ENCODE measurements at places on chromosomes 7 and 10.

DNA sequence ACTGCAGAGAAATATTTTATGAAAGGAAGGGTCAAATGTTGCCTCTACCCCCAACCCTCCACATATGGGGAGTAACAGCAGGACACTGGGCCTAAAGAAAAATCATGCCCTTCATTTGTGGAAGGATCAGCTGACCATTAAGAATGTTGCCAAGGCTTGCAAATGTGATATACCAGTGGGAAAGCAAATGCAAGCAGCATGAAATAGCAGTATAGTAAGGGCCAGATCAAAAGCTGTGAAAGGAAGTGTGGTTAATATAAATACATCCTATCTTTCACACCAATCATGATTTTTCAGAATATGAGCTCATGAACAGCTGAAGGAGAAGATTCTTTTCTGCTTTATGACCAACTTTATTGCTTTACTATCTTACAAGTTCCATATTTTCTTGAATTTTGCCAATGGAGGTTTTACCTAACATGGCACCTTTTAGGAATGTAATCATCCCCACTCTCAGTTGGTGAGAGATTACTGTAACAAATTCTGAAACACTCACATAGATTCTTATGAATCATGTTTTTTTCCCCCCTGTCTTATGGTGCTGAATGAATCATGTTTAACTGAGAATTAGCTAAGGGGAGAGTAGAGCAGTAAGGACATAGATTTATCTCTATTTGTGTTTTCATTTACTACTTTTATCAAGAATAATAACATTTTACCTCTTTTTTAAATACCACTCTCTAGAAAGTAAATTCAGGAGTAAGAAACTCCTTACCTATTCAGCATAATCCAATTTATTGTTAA, 12.1 kb upstream of the ATAD1 start:
- no peak for DNase-seq

GRCh38 chr7:15891151-15891881, 204.8 kb upstream of the MEOX2 start:
- DNase-seq = no peak

DNA sequence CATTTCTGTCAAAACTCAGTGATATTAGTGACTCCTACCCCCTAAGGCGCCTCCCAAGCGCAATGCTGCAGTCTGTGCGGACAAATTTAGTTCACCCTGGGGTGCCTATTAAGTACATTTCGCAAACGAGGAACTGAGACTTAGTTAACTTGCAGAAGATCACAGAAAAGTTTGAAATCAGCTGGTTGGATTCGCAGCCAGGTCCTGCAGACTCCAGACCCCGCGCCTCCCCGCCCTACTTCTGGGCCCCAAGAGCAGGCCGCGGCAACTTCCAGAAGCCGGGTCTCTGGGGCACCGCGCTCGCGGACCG, 588 bp downstream of the CYREN start:
- DNase-seq = no peak

DNA sequence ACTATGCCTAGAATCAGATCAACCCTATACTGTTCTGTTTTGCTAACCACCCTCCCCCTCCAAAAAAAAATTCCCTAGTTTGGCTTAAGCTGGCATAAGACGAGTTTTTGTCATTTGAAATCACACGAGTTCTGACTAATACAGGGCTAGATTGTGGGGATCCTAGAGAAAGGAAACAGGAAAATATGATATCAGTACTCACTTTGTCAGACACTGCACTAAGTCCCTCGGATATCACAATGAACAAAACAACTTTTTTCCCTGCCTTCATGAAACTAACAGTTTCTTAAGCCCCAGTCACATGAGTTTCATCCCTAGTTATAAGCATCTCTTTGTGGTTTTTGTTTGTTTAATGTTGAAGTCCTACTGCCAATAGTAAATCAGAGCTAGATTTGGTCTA, 118.5 kb downstream of the ITGB8 start:
- DNase-seq = no peak

DNA sequence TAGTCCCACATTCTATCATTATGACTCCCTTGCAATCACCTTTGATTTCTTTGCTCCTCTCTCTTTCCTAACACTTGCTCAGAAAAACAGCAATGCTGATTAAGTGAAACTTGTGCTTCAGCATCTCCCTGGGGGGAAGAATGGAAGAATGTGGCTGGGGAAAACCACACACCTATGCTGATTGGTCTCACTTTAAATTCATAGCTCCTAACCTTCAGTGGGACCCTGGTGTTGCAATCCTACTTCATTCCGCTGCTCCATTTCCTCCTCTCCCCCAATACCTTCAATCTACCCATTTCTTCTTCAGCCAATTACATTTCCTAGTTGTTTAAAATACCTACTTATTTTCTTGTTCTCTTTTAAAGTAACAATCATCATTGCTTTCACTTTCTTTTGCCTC, 1166.7 kb upstream of the C7orf33 start:
- no peak for DNase-seq

- no peak for DNase-seq
Observed at GRCh38 chr10:79387974-79388850, 40.9 kb downstream of the PPIF start.

DNA sequence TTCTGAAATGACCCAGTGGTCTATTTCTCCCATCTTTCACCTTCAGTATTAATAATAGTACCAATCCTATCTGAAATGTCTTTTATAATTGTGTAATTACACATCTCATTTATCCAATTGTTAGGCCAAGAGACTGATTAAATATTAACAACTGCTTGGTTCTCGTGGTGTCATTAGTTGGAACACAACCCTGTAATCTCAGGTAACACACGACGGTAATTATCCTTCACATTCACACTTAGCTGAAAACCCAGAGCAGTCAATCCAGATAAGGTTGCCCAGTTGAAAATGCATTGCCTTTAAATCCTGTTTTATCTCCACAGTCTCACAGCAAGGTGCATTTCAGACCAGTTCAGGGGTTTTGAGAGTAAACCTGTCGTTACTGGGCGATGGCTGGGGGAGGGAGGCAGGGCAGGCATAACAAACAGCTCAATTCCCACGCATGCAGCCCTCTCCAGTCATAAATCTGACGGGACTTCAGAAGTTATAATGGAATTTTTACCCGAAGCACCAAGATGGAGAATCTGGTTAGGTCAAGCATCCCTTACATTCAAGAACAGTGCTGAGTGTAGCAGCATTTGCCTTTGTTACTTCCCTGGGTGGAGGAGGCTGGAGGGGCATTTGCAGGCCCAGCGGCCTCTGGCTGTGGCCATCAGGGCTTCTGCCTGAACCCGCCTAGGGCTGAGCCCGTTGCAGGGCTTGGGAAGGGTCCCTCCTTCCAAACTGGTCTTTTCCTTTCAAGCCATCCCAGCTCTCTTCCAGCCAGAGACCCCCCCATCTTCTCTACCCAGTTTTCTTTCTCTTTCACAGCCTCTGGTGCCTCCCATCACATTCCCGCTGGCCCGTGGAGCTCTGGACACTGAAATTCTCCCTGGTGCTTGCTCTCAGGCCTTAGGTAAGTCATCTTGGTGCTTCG, 201.0 kb upstream of the LYZL2 start:
- DNase-seq = no peak

DNA sequence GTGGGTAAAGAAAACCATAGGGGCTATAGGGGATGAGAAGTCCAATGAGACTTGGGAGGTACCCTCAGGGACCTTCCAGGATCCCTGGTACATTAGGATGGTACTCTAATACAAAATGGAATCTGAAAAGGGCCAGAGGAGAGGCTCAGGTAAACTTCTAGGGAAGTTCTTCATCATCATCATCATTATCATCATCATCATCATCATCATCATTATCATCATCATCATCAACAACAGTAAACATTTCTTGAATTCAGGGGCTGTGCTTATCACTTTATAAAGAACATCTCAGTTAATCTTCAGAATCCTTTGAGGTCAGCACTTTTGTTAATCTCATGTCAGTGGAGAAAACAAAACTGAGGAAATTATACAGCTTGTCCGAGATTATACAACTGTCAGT, 50.1 kb downstream of the PLPP4 start:
- no peak for DNase-seq

DNA sequence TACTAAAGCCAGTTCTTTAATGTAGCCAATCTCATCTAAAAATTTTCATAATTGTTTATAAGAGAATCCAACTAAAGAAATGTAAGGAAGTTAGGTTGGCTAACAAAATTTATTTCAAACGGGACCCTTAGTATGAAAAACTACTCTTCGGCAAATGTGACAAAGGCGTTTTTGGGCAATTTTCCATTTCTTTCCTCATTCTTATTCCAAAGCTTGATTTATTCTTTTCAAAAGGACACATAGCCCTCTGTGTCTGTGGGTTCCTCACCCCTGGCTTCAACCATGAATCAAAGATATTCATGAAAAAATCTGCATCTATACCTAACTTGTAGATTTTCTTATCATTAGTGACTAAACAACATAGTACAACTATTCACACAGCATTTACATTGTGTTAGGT, 195.9 kb downstream of the ZMYND11 start:
- DNase-seq = no peak

DNA sequence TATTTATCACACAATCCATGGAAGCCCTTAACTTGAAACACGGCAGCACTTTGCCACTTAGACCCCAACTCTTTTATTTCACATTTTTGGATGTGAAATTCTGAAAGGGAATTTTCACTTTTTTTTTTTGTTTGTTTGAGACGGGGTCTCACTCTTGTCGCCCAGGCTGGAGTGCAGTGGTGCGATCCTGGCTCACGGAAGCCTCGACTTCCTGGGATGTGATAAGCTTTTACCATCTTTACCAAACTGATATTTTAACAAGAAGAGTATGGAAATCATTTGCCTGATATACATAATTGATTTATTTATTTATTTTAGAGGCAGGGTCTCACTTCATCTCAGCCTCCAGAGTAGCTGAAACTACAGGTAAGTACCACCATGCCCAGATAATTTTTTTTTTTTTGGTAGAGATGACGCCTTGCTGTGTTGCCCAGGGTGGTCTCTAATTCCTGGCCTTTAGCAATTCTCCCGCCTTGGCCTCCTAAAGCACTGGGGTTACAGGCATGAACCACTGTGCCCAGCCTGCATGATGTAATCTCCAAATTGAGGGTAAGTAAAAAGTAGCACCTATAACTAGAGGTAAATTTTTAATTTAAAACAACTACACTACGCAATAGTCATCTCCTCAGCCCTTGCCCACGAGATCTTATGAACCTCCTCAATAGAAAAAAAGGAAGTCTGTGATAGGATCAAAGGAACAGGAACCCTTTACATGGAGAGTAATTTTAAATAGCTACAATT, 180.7 kb upstream of the KLF14 start:
- DNase-seq = no peak

DNA sequence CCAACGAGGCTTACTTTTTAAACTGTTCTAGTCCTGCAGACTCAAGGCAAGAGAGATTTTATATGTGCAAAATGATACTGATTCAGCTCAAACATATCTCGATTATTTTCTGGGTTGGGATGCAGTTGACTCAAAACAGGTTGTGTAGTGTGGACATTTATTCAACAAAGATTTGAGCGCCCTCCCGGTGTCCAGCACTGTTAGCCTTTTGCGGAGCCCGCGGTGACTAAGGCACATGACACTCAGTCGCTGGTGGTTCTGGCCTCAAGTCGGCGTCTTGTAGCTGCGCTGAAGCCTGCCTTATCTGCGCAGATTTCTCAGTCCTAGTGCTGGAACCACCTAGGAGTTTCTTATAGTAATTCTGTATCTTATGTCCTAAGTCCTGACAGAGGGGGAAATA, 938 bp upstream of the CADPS2 start:
- peak; percentile 3 for DNase-seq

GRCh38 chr10:116891208-116891607, 41.9 kb downstream of the ENO4 start:
- no peak for DNase-seq

GRCh38 chr10:76667408-76668370, 969.9 kb downstream of the KCNMA1 start:
- no peak for DNase-seq

DNA sequence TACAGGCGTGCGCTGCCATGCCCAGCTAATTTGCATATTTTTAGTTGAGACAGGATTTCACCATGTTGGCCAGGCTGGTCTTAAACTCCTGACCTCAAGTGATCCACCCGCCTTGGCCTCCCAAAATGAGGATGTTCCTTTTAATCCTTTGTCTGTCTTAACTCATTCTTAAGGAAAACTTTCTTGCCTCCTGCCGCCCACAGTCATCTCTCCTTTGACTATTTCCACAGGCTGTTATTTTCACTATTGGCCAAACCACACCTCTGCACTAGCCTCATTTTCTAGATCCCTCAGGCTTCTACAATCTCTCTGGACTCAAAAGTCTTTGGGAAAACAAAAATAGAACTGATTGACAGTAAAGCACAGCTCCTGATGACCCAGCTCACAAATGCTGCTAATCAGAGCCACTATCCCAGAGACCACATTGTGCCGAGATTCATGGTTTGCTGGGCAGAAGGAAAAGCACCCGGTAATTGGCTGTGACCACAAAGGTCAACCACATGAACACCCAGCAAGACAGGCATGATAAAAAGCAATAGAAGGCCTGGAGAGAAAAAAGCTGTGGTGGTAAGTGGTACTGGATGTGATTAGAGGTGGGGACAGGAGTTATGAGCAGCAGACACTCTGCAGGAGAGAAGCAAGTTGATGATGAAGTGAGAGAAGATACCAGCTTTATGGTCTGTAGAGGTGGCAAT, 44.1 kb upstream of the ZNRF2 start:
- DNase-seq = no peak

DNA sequence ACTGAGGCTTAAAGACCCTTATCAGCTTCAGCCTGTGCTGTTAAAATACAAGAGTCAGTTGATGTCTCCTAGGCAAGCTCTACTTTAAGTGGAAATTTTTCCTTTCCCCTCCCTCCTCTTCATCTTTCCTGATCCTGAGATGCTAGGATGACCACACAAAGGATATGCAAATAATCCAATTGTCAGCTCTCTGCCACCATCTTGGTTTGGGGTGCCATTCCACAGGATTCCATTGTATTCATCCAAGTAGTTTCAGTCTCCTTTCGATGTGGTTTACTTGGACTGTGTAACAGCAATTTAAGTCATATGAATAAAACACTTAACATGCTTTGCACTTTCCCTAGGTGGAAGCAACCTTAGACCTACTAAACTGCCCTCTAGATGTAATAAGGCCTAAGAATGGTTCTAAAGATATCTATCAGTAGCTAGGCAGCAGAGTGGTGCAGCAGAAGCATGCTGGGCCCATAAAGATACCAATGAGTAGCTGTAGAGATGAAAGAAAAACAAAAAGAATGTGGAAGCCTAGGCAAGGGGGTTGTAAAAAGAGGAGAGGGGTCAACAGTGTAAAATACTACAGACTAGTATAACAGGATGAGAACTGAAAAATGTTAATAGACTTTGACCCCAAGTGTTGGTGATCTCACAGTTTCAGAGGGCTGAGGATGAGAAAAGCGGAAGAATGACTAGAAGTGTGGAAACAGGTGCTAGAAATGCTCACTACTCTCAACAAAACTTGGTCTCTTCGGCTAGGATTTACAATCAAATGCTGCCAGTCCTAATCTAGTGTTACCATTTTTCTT, 2.4 kb upstream of the CFAP69 start:
- DNase-seq = no peak

GRCh38 chr7:1511444-1512422, 7.5 kb upstream of the INTS1 start:
- no peak for DNase-seq

DNA sequence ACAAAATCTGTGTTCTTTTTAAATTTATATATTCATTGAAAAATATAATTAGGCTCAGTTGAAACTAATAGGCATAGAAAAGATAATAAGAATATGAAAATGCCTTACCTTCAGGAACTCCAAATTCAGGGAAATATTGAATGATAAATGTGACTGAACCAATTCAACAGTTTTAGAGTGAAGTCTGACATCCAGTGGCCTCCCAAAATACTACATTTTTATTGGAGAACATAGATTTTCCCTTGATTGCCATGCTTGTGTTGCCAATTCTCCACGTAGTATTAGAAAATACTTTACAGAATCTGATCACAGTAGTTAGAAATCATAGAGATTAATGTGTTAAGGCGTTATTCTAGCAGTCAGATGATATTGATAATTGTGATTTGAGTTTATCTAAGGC, 1246.7 kb downstream of the GATA3 start:
- no peak for DNase-seq

All from caudate nucleus (tissue), 63 donors.